Stromal cell of bone marrow (primary cell): ENCODE measurements at places on chromosomes 3 and 15.

DNA sequence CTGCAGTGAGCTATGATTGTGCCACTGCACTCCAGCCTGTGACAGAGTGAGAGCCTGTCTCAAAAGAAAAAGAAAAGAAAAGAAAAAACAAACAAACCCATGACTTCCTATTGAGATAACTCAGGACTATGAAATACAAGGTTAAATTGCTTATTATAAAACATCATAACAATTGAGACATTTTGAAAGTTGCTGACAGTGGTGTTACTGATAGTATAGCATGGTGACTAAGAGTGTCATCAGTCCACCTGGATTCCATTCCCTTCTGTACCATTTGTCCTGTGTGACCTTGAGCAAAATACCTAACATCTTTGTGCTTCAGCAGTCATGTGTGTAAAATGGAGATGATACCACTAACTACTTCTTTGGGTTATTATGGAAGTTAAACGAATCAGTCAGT lies 49.1 kb downstream of the ARHGEF26 start:
- no peak for DNase-seq

DNA sequence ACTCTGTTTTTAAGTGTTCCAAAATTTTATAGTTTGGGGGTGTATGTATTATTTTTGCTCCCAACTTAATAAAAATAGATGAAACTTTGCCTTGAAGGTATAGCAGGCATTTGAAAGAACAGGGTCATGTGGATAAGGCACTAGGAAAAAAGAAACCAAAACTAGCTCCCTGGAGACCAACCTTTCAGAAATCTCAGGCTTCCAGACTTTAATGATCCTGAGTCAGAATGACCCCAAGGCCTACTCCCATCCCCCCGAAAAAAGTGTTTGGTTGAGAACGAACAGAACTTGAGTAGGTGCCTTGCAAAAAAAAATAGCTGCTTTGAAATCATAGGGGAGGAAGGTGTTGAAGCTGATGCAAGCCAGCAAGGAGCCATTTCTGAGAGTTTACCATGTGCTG lies 309.5 kb downstream of the THSD4 start:
- DNase-seq: no peak

DNA sequence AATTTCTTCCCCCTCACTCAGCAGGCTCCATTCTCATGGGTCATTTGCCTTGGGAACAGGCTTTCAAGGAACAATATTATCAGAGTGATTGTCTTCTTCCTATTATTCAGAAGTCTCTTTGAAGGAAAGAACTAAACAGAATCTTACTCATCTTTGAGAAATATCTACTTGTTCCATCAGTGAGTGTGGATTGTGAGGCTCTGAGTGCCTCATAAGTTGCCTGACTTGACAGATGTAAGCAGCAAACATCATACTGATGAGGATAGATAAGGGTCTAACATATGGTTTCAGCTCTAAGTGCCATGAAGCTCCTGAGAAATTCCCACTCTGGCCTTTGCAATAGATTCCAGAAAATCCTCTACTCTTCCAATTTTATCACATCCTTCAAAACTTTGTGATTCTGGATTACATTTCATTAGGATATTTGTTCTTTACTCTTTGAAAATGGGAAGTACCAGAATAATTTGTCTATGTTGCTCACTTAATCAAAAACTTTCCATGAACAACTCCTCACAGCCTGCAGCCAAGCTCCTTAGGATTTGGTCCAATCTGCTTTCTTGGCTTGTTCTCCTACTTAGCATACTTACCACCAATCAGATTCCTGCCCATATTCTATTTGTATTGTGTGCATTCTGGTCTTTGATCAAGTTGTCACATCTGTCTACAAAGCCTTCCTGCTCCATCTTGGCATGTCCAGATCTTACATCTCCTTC lies 120.1 kb downstream of the RPL22L1 start:
- no peak for DNase-seq

DNA sequence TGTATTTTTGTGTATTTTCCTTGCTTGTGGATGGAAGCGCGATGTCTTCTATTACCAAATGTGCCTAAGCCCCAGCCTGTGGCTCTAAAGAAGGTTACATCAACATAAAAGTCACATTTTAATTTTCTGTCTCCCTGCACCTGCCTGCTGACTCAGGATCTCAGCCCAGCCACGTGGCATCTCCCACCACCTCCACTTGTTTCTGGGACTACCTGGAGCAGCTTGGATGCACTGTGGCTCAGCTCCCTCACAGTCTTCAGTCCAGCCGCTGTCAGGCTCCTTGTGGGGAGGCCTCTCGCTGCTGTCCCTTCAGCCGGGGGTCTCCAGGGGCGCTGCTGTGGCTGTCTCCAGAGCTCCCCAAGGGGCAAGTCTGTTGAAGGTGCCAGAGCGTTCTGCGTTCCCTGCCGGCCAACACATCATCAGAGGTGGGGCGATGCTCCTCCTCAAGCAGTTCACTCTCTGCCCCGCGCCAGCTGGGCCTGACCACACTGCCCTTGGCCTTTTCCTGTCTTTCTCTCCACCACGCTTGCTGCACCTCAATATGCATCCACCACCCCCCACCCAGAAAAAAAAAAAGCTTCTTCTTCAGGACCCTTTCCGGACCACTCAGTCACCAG lies 47.7 kb upstream of the BDH1 start:
- no peak for DNase-seq

DNA sequence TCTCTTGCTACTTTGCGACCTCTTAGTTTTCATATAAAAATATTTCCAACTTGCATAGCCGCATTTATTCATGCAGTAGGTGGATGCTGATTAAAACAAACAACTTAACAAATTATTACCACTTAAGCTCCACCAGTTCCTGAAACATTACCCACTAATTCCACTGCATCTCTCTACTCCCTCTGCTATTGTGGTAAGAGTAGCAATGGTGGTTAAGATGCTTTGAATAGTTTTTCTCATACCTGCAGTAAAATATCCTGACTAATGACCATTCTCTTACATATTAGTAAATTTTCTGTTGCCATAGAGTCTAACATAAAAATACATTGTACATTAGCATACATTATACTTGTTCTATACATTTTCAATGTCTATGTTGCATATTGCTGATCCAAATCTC lies 397.6 kb upstream of the PLSCR5 start:
- no peak for DNase-seq

- no peak for DNase-seq
These were observed 188.0 kb upstream of the TGFBR2 start for GRCh38 chr3:30418443-30418842.

GRCh38 chr3:180277041-180277440 lies 240.3 kb upstream of the PEX5L start:
- no peak for DNase-seq

- no peak for DNase-seq
These were observed 146.5 kb downstream of the NUP210 start for GRCh38 chr3:13273604-13274105.

DNA sequence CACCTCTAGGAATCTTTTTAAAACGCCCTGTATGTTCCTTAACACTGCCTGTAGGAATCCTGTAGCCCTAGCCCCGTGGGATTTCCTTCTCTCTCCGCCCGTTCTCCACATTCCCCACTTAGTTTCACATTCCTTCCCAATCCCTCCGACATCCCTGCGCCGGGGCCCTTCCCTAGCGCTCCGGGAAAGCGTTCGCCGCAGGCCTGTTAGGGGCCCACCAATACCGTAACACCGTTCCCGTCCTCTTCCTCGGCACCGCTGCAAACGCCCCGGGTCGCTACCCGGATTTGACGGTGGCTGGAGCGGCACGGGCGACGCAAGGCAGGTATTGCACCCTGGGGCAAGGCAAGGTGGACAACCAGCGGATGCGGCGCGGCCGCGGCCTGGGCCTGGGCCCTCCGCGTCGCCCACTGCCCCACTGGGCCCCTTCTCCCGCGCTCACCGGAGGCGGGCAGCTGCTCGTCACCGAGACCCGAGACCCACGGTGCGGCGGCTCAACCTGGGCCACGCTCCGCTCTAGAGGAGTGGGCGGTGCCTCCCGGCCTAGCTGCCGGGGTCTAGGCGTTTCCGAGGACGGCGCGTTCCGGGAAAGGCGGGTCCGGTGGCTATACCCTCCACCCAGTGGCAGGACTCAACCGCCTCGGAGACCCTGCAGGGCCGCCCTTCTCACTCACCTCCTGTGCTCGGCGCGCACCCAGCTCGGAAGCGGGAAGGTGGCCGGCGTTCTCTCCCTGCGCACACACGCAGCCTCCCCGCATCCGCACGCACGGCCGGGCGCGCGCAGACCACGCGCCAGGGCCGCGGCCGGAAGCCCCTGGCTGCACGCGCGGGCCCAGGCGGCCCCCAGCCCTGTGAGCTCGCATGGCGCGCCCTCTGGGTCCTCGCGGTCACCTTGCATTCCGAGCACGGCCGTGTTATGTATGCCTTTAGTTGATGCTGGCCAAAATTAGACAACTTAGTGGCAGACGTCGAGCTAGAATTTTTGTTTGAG lies at the start of gene B3GALNT1:
TSS of gene B3GALNT1 (minus strand) at position 789 of the 991 bp plus-strand sequence. CDS start 18,595 bp downstream, outside the sequence.
- peak; percentile 23 for DNase-seq

DNA sequence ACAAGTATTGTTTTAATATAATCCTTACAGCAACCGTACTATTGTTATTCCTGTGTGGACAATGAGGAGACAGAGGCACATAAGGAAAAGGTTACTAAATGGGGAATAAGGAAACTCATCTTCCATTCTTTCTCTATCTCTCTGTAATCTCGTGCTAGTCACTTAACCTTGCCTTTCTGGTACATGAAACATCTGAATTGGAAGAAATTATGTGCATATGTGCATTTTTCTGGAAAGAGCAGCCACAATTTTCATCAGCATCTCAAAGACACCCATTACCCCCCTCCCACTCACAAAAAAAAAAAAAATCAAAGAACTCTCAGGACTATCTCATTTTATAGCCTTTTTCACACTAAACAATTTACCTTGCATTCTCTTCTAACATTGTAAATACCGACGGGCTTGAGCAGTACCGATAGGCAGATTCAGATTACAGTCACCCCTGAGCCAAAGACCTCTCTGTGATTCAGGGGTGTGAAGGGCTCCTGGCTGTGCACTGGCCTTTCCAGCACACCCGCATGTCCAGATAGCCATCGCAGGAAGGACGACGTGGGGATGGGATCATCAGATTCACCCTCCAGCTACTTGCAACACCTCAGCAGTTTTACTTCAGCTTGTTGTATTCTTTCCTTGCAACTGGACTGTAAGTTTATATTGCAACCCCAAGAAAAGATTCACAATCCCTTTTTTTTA lies 48.1 kb downstream of the CASR start:
- no peak for DNase-seq

GRCh38 chr15:29316422-29316821 lies 46.8 kb upstream of the NSMCE3 start:
- DNase-seq: no peak

DNA sequence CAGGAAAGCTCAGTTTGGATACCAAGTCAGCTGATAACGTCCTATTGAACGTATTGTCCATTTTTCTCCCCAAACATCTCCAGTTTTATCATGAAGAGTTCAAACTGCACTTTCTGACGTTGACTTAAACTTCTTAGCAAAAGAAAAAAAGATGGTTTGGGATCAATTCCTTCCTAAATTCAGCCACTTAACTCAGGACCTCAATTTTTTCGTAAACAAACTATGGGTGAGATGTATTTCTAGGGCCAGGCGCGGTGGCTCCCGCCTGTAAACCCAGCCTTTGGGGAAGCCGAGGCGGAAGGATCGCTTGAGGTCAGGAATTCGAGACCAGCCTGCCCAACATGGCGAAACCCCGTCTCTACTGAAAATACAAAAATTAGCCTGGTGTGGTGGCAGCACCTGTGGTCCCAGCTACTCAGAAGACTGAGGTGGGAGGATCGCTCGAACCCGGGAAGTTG lies 464 bp upstream of the MRPS25 start:
- no peak for DNase-seq

DNA sequence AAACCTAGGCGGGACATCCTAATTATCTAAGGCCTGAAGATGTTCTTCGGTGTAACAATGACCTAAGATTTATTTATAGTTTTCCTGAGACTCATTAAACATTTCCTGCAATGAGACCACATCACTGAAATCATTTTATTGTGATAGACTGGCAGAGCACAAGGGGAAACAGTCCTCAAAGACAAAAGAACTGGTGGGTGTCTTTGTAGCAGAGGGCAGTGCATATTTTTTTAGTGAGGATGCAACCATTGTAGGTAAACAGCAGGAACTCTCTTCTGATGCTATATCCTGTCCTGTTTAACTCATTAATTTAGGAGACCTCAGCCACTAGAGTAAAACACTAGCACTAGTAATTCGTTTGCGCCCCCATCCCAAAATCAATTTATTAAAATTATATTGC lies 100.0 kb downstream of the MAGI1 start:
- no peak for DNase-seq

DNA sequence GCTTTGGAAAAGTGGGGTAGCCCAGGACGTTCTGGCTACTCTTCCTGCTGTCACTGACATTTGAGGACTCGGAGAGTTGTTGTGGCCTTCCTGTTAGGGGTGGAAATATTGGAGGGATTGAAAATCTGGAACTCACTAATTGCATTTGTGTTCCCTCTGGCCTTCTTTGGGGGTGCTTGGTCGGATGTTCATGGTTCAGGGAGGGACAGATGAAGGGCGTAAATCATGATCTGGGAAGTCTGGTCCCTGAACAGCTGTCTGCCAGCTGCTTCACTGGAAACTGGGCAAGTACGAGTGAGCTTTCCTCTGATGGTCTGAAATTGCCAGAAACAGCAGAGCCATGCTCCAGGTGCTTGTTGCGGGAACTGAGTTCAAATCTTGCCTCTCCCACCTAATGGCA lies 327.8 kb upstream of the C2CD4B start:
- DNase-seq: no peak

DNA sequence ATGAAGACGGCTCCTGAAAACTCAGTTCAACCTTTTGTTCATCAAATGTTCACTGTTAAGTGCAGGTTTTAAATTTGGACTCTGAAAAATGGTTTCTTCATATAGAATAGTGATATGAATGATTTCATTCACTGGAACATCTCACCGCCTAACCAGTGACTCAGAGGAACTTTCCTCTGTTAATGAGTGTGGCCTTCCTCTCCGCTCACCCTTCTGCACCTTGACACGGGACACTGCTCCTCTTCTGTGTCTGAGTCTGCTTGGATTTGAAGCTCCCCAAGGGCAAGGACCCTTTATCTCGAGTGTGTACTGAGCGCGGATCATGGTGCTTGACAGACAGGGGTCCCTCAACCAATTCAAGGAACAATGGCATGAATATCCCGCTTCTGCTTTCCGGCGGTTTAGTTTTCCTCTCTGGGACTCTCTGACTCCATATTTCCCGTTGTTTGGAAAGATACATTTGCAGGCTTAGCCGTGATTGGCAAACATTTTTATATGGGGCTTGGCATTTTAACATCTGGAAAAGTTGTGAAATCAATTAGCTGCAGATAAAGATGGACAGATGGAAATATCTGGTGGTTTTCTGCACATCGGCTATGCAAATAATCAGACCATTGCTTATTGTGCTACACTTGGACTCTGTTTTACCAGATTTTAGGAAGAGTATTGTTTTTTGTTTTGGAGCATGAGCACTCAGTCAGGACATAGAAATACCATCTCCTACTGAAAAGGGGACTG lies 20.9 kb downstream of the KBTBD8 start:
- no peak for DNase-seq
